CD4-positive, alpha-beta T cell treated with Interleukin-1 beta for 1 hour (primary cell): ENCODE measurements at places on chromosomes 7 and 10.

- DNase-seq: no peak
Measured at GRCh38 chr7:128757203-128757602, 18.0 kb downstream of the CALU start.

DNA sequence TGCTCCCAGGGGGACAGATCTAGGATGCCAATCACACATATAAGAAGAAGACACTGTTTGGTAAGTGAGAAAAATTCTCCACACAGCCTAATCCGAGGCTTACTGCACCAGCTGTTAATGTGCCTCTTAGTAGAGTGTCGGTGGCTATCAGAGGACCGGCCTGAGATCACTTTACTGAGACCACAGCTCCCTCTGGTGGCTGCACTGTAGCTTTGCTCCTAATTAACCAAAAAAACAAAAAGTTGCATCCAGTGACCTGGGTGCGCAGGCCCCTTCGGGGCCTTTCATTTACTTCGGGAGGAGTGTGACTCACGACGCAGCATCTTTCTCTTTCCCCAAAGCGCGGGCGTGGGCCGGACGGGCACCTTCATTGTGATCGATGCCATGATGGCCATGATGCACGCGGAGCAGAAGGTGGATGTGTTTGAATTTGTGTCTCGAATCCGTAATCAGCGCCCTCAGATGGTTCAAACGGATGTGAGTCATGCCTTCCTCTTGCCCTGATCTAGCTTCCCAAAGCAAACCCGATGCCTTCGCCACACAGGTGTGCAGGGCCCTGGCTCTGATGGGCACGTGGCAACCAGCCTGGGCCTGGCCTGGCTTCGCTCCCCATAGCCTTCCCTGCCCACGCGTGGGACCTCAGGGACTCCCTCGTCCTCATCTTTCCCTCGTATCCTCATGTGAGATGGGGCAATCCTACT is 56.7 kb downstream of the MKI67 start:
- peak; percentile 83 for DNase-seq

DNA sequence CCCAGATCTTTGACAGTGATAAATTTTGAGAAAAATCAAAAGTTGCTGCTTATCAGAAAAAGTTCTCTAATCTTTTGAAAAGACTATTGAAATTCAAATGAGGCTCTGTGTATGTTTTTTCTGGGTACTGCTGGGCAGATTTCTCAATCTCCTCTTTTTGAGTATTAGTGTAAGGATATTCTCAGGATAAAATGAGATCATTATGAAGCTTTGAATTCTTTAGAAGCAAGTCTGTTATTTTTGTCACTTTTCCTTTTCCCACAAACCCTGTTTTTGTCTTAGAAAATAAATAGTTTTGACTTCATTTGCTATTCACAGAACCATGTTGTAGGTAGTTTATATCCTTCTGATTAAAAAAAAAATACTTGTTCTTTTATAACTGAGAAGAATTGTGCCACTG is 7.9 kb downstream of the STAM start:
- DNase-seq: no peak

DNA sequence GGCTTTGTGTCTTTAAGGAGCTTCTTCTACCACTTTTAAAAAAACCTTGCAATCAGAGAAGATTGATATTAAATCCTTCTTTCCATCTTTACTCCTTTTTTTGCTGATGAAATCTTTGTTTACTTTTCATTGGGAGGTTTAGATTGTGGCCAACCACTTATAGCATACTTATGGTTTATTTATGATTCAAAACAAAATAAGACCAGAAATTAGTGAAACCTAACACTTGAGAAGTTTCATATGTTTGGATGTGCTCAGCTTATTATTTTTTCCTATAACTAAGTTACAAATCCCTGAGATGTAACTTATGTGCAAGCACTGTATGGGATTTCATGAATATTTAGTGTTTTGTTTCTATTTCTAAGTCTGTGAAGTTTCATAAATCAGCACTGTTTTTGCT is 13.5 kb upstream of the PRPS1L1 start:
- DNase-seq: no peak

DNA sequence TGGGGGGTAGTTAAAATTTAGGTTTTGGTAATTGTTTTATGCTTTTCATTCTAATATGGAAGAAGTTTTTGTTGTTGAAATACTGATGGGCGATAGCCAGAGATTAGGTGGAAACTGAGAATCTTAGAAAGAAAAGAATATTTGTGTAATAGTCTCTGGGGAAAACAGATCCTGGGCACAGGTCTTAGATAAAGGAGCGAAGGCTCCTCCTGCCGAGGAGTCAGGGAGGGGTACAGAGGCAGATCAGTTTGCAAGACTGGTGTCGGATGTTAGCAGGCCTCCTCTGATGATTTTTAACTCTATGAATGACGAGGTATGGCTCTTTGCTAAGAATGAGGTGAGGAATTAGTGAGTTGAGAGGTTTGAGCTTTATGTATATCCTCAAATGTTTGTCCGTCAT is 339.7 kb downstream of the HGF start:
- DNase-seq: no peak

DNA sequence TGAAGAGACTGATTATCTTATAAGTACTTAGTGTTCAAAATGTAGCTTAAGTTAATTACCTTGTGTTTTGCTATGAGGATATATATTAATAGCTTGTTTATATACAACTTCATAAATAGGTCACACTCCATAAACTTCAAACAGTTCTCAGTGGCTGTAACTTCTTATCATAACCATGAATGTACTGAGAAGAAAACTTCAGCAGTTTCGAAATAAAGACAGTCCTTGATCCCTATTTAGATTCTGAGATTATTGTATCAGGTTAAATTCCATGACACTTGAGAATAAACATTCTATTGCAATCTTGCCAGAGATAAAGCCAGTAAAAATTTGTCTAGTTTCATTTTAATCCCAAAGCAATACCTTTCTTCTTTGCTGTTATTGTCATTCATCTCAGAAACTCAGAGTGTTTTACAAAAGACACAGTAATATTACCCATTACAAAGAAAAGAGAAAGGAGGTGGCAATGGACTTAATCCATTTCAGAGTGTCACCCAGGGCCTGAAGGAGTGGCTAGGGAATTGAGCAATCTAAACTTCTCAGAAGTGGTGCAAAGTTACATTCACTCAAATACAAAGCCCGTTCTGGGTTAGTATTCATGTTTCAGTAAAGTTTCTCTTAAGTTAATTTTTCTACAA is 403.6 kb downstream of the SEMA3D start:
- DNase-seq: no peak

DNA sequence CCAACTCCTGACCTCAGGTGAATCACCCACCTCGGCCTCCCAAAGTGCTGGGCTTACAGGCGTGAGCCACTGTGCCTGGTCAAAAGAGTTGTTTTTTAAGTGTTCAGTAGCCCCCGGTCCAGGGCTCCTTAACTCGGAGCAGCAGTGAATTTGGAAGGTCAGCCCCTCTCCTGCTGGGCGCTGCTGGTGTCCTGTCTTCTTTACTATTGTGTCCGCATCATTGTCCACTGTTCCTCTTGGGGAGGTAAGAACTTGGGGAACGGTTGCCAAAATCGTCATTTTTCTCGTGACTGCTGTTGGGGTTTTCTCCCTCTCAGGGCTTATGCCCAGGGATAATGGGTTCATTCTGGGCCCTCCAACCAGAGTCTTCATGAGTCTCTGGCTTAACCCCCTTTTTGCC is 46.7 kb downstream of the CAMK1D start:
- no peak for DNase-seq
